ENCODE measurements at places on chromosomes 1 and 21.

- no peak for DNase-seq
Measured at GRCh38 chr21:15514073-15514946, 215.5 kb upstream of the USP25 start.

DNA sequence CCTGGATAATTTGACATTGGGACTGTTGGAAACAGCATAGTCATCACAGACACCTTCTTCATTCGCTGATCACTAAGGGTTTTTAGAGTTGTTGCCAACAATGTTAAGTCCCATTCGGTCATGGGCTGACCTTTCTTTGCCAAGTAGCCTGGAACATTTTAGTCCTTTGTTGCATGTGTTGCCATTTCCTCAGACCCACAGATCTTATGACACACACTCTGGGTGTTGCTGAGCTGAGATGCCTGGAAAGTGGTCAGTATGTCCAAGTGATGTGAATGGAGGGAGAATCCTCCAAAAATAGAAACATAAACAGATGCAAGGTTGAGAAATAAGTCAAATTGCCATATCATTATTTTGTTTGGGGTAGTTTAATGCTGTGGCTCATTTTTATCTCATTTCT lies 61.5 kb upstream of the GJA5 start:
- no peak for DNase-seq

DNA sequence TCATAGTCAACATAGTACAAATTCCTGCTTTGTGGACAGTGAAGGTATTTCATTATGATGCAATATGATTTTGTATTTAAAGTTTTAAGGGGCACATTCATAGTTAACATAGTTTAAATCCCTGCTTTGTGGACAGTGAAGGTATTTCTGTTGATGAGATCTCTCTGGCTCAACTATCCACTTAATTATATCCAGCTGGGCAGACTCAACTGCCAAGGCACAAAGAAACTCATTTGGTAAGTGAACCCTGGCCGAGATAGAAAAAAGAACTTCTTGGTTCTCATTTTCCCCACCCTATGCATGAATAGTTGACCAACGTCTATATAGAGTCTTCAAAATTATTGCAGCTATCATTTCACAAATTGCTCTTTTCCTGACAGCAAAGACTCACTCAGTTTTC lies 1194.6 kb downstream of the NCAM2 start:
- no peak for DNase-seq

- DNase-seq: no peak
Measured at GRCh38 chr1:207898260-207898659, 12.7 kb downstream of the CD34 start.

DNA sequence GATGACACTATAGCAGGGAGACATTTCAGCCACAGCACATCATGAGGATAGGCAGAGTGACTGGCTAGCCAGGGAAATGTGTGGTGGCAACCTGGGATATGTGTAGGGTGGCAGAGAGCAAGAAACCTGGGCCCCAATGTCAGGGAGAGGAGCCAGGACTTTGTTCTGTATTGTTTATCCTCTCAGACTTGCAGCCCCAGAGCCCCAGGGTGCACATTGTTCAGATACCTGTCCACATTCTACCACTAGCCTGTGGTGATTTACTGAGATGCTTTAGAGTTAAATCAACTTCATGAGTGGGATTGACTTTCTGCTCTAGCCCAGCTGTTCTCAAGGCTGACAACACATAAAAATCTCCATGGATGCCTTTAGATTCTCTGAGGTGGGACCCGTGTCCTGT lies 61.5 kb downstream of the MAB21L3 start:
- DNase-seq: no peak

DNA sequence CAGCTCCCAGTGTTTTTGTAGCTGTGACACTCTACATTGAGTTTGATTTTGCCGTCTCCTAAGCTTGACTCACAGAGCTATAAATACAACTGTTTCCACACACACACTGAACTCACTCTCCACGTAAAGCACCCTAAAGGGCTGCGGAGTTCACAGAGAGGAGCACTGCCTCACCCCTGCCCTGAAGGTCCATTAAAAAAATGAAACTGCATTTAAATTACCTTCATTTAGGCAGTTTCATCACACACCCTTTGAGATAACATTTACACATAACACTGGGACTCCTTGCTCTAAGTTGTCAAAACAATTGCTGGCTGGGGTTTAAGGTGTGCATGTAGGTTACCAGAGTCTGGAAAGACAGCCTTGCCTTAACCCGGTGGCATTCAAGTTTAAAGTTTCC lies 137.1 kb upstream of the MAGI3 start:
- DNase-seq: no peak

All from stimulated activated CD8-positive, alpha-beta memory T cell treated with anti-CD3 and anti-CD28 coated beads, Interleukin-7, amount 100 ng/mL, for 48 hours (primary cell).